ENCODE measurements at places on chromosomes 7 and 10. TPM values are rescaled to one million over a fixed set of nuclear protein-coding genes. Genes with fewer than 3 reads are reported as not detected.

The GRM3 gene
- 3.4 TPM for total RNA-seq

The TMEM248 gene
- total RNA-seq, result 69.7 TPM

The OR9A2 gene
- total RNA-seq, result not detected

The MSMB gene
- not detected for total RNA-seq

The TMEM184A gene
- total RNA-seq, result not detected

The NOD1 gene
- total RNA-seq, result 8.1 TPM

The GPR85 gene
- 1.6 TPM for total RNA-seq

The NPY4R2 gene
- not detected for total RNA-seq

The CNNM1 gene
- 1.6 TPM for total RNA-seq

The ZNF479 gene
- total RNA-seq, result not detected

The FAM24B gene
- not detected for total RNA-seq

The SEPTIN7 gene
- total RNA-seq, result 223 TPM

The POU6F2 gene
- 7.6 TPM for total RNA-seq

The ATP5F1C gene
- total RNA-seq, result 245 TPM

The CYP2C9 gene
- total RNA-seq, result not detected

The CSGALNACT2 gene
- 14.6 TPM for total RNA-seq

The PLAU gene
- total RNA-seq, result 4.2 TPM

The GJC3 gene
- total RNA-seq, result 0.28 TPM

The HOXA6 gene
- total RNA-seq, result 1.6 TPM

The OR13A1 gene
- total RNA-seq, result not detected

The IFIT1B gene
- not detected for total RNA-seq

The TDRD1 gene
- not detected for total RNA-seq

The CUZD1 gene
- not detected for total RNA-seq

The MCM10 gene
- 76.3 TPM for total RNA-seq

The GPR141 gene
- total RNA-seq, result 0.26 TPM

The OR2A42 gene
- total RNA-seq, result not detected

The UCN3 gene
- total RNA-seq, result not detected

The FAM13C gene
- total RNA-seq, result 2.9 TPM

Measured in neural crest cell (in vitro differentiated cells).